ENCODE measurements at places on chromosomes 7 and 10.

DNA sequence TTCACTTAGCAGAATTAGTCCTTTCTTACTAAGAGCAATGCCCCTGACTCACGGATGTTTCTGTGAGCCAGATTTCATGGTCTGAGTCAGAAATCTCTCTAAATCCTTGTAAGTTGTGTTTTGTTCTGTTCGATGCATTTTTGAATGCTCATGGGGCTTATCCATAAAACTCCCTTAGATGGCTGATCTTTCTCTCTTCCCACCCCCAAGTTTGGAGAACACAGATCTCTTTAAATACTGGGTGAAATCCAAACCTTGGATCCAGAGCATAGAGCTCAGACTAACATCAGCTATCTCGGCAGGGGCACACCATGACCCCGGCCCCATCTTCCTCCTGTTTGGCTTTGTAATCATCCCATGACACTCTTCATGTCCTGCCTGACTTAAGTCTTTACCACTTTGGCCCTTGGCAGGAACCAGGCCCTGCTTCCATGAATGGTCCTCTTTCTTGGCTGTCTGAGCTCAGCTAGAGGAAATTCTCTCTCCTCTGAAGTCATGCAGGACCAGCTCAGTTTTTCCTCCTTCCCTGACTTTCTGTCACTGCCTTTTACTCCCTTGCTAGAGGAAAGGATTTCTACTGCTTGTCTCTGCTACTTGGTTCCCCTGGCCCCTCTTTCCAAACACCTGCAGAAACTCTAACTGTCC is 120.4 kb upstream of the RAB11FIP2 start:
- DNase-seq, result no peak

DNA sequence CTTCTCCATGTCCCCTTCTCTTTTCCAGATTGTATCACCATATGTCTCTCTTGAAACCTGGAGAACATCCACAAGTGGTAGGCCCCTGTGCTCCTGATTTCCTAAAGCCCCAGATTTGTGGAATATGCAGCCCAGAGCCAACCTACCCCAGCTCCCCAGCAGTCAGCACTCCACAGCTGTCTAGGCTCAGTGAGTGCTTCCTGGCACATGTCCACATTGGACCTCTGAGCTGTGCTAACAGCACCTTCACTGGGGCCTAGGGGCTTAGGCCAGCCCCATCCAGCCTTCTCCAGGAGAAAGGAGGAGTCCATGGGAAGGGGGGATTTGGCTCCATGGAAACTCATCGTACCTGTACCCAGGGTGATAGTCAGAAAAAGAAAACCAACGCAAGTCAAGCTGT is 192.7 kb downstream of the FGFR2 start:
- no peak for DNase-seq

DNA sequence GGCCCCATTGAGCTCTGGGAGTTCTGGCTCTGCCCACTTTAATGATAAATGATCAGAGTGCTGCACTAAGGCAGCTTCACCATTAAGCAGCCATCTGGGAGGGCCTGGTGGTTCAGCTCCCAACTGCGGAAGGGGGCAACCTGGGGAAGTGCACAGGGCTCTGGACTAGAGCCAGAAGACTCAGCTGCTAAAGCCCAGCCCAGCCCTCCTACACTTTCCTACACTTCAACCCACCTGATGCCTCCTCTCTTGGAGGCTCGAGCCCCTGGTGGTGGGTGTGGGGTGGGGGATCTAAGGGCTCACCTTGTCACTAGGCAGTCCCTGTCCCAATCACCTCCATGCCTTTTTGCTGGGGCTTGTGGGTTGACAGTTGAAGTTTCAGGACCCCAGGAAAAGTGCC is 60.6 kb upstream of the ANTXRL start:
- DNase-seq, result no peak

DNA sequence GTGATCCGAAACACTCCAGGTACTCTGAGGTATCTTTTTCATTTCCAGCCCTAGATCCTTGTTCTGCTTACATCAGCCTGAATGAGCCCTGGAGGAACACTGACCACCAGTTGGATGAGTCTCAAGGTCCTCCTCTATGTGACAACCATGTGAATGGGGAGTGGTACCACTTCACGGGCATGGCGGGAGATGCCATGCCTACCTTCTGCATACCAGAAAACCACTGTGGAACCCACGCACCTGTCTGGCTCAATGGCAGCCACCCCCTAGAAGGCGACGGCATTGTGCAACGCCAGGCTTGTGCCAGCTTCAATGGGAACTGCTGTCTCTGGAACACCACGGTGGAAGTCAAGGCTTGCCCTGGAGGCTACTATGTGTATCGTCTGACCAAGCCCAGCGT is 5.1 kb downstream of the OIT3 start:
- DNase-seq, result no peak

GRCh38 chr10:90947030-90947960 is 26.4 kb upstream of the ANKRD1 start:
- DNase-seq, result no peak

Data from glomerular endothelial cell (primary cell).